ENCODE measurements at places on chromosomes 4 and X.
A peak's percentile ranks its signal among the peaks of the same experiment; 100 is the strongest.

GRCh38 chr4:113293674-113294073, 244.2 kb downstream of the ANK2 start:
- no peak for DNase-seq

DNA sequence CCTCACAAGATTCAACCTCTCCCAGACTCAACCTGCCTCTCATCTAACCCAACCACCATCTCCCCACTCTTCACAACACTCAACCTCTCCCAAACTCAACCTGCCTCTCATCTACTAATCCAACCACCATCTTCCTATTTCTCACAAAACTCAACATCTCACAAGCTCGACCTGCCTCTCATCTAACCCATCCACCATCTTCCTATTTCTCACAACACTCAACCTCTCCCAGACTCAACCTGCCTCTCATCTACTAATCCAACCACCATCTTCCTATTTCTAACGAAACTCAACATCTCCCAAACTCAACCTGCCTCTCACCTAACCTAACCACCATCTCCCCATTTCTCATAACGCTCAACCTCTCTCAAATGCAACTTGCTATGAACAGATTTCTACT, 29.8 kb downstream of the FAT1 start:
- no peak for DNase-seq

DNA sequence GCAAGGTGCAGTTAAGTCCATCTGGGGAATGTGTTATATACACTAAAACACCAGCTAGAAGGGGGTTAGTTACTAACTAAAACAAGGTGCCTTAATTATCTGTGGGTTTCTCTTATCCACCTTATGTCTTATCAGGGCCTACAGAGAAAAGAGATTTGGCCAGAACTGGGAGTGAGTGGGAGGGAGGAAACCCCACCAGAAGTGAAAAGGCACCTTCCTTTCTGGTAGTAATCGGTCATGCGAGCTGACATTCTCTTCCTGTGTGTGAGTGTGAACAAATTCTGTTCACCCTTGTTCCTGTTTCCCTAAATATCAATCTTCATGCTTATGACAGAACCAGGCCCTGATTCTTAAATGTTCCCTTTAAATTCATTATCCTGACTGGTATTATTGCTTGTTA, 43.5 kb downstream of the SRPX2 start:
- no peak for DNase-seq

GRCh38 chr4:16133406-16133805, 49.6 kb upstream of the PROM1 start:
- no peak for DNase-seq

GRCh38 chr4:25401066-25401465, 24.0 kb downstream of the ANAPC4 start:
- no peak for DNase-seq

DNA sequence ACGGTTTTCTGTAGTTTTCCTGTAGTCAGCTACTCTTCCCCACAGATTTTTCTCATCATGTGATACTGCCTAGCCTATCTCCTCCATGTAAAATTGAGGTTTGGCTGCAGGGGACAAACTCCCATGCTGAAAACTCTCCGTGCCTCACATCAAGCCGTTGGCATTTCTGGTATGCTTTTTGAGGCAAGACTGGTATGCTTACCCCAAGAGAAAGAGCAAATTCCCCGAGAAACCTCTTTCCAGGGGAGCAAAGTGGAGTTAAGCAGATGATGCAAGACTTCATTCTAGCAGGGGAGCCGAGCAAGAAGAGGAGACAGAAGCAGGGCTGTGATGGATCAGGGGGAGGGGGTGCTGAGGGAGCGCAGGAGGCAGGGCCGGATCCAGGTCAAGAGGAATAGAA, 4.8 kb downstream of the SOWAHD start:
- DNase-seq = no peak

DNA sequence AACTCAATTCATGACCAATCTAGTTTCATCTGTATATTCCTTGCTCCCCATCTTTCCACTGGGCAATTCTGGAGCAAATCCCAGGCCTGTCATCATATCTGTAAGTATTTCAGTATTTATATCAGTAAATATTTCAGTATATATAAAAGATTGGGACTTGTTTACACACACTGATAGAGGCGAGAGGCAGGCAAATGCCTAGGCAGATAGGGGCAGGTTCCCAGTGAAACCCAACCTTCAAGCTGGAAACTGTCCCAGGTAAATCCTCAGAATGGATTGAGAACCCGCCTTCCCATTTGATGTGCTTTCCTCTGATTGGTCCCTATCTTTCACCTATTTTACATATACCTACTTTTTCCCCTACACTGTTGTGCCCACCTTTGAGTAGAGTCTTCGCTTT, 23.8 kb upstream of the TBC1D1 start:
- DNase-seq = no peak

- DNase-seq = no peak
Measured at GRCh38 chr4:67909905-67910584, 26.2 kb upstream of the TMPRSS11D start.

DNA sequence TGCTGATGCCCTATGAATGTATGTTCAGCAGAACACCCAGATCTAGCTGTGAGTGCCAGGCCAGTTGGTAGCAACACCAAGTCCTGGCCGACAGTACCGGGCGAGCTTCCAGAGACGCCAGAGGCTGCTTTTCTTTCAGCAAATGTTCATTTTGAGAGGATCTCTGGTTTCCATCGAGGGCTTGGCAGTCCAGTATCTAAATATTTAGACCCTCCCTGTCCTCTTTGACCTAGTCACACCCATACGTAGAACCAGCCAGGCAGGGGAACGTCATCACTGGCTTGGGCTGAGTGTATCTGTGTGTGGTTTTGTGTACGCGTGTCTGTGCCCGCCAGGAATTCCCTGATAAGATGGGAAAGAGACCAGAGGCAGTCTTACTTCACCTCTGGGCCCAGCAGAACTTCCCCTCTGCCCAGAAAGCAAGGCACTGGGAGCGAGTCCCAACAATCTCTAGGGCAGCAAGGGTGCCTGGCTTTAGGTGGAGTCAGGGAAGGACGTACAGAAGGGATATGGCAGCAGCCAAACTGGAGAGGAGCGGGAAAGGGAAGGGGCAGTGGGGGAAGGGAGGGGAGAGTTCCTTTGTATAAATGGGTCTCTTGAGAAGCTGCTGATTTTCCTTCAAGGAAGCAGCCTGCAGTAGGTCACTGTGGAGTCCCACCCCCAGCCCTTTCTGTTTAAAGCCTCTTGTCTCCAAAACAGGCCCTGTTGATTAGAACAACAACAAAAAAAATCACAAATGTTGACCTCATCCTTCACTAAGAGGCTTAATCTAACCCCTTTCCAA, 15.0 kb upstream of the ELF4 start:
- DNase-seq = no peak

DNA sequence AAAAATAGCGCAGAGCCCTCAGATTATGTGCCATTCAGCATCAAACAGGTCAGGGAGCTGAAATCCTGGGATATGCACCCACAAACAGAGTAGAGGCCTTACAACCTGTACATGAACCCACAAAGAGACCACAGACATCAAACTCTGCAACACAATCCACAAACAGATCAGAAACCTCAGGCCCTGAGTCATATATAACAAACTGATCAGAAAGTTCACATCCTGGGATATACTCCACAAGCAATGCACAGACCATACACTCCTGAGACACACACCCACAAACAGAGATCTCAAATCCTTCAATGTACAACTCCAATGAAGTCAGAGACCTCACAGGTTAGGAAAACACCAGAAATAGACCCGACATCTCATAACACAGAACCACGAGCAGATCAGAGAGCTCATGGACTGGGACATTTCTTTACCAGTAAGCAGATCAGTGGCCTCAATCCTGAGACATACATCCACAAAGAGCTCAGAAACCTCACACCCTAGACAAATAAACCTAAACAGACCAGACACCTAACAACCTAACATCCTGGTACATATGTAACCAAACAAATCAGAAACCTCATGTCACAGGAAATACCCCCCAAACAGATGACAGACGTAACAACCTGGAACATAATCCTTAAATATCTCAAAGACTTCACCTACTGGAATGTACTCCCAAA, 24.2 kb downstream of the SUV39H1 start:
- DNase-seq = no peak

DNA sequence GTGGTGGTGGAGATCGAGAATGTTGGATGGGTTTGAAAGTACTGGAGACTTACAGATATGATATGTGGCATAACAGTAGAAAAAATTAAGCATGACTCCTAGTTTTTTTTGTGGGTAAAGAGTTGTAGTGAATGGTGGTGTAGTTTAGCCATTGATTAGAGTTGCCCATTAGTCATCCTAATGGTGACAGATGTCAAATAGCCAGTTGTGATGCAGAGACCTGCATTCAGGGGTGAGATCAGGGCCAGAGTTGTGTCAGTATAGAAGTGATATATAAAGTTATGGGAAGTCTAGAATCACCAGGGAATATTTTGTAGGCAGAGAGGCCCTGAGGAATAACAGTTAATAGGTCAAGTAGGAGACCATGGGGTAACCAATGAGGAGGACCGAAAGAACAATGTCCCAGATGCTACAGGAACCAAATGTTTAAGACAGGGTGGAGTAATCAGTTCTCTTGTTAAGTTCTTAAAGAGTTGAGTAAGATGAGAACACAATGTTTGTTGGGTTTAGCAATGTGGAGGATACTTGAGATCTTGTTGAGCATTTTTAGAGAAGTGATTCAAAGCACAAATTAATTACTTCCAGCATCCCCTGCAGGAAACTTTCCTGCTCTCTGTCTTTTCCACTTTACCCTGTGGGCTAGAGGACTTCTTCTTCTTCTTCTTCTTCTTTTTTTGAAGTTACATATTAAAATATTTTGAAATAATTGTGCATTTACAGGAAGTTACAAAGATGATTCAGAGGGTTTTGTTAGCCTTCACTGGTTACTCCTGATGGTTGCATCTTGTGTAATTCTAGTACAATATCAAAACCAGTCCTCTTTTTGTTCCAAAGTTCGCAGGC, 13.3 kb downstream of the SGMS2 start:
- no peak for DNase-seq

- no peak for DNase-seq
Measured at GRCh38 chrX:30812326-30812725, 76.7 kb downstream of the TAB3 start.

GRCh38 chrX:433771-434170, 47.1 kb upstream of the PPP2R3B start:
- no peak for DNase-seq

DNA sequence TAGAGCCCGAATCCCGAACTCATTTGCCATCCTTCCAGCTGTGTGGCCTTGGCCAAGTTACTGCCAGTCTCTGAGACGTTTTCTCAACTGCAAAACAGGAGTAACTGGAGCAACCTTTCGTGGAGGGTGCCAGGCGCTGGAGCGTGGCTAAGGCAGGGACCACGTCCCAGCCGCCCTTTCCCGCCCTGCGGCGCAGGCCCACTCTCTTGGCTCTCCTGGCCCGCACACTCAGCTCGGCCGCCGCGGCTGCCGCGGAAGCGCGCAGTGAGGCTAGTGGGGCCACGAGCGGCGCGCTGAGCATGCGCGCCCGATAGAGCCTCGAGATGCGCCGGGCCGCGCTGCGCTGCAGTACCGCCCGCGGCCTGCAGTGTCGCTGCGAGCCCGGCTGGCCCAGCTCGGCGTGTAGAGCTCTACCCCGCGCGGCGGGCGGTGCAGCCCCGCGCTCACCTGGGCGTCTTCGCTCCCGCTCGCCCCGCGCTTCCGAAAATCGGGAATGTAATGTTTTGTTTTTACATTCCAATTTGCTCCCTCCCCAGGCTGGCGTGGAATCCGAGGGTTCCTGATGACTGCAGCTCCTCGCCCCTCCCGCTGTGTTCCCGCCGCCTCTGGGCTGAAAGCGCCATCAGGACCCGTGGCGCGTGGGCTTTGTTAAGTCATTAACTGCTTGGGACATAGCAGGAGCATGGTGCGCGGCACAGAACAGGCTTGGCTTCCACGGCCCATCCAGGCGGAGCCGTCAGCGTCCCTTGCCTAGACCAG, 4.0 kb upstream of the ZNF518B start:
- peak; percentile 88 for DNase-seq

DNA sequence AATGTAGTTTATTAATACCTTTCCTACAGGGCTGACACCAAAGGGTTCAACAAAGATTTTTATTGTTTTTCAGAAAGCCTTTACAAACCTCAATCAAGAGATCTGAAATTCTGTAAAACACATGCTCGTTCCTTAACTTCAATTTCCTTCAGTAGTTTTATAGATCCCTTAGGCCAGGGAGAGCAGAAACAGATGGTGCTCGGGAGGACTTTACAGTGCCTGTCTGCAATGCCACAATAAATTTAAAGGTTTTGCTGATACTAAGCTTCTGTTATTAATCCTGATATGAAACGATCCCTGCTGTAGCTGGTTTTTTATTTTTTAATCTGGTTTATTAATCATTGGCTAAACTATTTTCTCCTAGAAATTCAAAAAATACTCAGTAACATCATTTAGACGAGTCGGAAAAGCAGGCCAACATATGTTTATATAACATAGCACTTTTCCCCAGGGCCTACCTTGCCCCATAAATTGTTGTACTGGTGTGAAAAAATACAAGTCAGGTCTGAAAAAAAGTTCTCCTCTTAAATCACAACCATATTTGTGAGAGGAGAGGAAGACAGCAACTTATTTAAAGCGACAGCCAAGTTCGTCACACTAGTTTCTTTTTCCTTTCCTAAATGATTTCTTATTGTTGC, 39.8 kb downstream of the SHISA3 start:
- DNase-seq = no peak

DNA sequence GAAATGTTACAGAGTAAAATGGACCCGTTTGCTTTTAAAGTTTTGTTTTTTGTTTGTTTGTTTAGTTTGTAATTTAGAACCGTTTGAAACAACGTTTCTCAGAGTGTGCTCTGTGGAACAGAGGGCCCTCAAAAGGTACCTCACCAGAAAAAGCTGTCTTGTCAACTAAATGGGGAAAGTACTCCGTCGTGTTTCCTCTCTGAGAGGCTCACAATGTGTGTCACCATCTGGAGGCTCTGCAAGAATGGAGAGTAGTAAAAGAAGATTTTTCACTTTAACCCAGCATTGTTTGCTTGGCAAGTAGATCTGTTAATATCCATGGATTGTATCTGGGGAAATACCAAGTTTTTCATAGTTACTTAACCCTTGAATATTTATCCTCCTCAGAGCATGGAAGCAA, 1.5 kb upstream of the ENPEP start:
- no peak for DNase-seq

- DNase-seq = no peak
Measured at GRCh38 chrX:50971395-50971794, 60.9 kb downstream of the BMP15 start.

GRCh38 chr4:7427831-7428260, 6.9 kb downstream of the PSAPL1 start:
- peak; percentile 28 for DNase-seq
